ENCODE measurements at places on chromosomes 7 and 10. TPM values are rescaled to one million over a fixed set of nuclear protein-coding genes. Genes with fewer than 3 reads are reported as not detected.

Gene SDK1
- total RNA-seq, result 7.4 TPM

Gene AGBL3
- 0.29 TPM for total RNA-seq

Gene CLDN12
- 26.6 TPM for total RNA-seq

Gene FAM13C
- total RNA-seq, result 19.4 TPM

Gene GNAT3
- total RNA-seq, result not detected

Gene NEURL1
- 3.3 TPM for total RNA-seq

Gene GDF2
- total RNA-seq, result not detected

Gene ENTPD7
- 36.2 TPM for total RNA-seq

Gene IFIT1B
- not detected for total RNA-seq

Gene BEND7
- total RNA-seq, result 22.3 TPM

Gene SPDYE11
- not detected for total RNA-seq

Gene KDM7A
- total RNA-seq, result 49.8 TPM

Gene LEP
- total RNA-seq, result not detected

Gene CACNA2D1
- total RNA-seq, result 4.1 TPM

Gene CALCR
- total RNA-seq, result not detected

Gene FFAR4
- total RNA-seq, result 1.7 TPM

Gene HOGA1
- not detected for total RNA-seq

Gene DPYSL4
- 2.0 TPM for total RNA-seq
